ENCODE measurements at places on chromosomes 2 and 18.

GRCh38 chr2:150214626-150215025 lies 272.8 kb downstream of the RND3 start:
- peak; percentile 47 for DNase-seq

GRCh38 chr2:207754498-207755383 lies 15.0 kb downstream of the FZD5 start:
- DNase-seq: no peak

- no peak for DNase-seq
Observed at GRCh38 chr2:233830111-233830802, 24.1 kb downstream of the HJURP start.

DNA sequence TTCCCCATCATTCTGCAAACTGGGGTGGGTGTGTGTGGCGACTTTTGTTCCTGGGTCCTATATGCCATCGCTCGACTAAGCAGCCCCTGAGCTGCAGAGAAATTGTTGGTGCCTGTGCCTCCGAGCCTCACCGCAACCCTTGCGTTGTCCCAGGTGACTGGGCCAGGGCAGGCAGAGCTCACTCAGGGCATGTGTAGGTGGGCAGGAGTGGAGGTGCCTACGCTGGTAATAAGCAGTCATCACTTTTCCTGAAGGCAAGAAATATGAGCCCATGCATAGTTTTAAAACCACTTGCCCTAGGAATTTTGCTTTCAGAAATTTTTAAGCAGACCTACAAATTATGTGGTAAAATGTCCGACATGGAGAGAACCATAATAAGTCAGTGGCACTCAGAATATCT lies 197.8 kb downstream of the SMAD7 start:
- DNase-seq: no peak

DNA sequence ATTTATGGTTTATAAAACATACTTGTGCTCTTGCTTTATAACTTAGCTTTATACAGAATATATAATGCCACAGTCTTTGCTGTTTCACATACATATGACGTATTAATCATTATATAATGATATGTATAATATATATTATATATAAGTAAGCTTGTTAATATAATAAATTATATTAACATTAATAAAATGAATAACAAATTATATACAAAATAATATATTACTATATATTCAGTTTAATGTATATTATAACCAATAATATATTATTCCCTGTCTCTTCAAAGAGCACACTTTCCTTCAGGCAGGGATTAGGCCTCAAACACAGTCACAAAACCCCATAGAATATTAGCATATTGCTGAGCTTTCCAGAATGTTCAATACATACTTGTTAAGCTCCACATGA lies 427.6 kb downstream of the NCKAP5 start:
- DNase-seq: no peak

DNA sequence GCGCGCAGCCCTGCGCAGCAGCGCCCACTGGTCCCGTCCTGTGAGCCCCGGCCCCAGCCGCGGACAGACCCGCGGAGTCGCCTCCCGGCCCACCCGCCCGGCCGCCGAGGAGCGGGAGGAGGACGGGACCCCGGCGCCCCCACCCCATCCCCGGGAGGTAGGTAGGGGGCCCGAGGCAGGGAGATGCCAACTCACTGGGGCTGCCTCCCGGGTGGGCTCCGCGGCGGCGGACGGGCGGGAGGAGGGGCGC lies 160 bp downstream of the SPTBN1 start:
- DNase-seq: no peak

DNA sequence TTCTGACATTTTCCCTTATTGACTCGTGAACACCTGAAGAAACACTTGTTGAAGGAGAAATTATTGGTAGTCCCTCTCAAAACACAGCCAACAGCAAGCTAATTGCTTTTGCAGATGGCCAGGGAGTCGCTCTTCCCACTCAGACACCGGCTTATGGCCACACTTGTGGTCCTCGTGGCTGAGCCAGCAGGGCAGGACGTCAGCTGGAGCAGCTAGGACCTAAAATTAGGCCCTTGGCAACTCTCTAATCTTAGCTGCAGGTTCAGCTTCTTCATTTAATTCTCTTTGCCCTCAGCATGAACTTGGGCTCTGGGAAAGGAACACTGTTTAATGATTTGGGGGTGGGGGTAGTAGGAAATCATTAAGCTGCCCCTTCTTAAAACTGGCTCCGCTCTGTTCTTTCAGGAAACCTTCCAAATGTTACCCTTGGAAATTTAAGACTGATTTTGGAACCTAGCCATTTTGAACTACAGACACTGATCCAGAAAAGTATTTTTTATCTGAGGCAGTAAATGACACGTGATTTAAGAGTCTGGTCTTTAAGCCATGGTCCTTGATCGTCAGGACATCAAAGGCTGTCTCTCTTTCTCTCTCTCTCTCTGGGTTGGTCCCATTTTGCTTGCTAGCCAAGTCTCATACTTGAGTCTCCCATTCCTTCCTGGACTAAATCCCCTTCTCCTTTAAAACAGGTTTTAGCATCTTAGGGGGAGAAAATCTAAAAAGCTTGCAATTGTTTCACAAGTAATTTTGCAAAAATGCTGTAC lies 77.5 kb downstream of the CDK15 start:
- DNase-seq: no peak

GRCh38 chr18:6593142-6593885 lies 136.2 kb upstream of the ARHGAP28 start:
- peak; percentile 7 for DNase-seq

DNA sequence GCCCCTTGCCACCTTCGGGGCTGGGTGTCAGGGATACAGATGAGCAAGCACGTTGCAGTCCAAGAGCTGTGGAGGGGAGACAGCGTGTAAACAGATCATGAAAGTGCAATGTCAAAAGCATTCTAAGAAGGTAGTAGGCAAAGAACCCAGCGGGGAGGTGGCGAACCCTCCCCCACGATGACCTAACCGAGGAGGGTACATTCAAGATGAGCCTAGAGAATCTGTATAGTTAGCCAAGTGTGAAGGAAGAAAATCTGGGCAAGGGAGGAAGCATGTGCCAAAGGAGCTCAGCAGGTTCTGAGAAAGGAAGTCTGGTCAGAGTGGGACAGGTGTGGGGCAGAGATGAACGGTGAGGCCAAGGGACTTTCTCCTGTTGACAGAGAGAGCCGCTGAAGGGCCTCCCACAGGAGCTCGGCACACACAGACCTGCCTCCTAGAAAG lies 106.9 kb downstream of the SP3 start:
- peak; percentile 89 for DNase-seq

DNA sequence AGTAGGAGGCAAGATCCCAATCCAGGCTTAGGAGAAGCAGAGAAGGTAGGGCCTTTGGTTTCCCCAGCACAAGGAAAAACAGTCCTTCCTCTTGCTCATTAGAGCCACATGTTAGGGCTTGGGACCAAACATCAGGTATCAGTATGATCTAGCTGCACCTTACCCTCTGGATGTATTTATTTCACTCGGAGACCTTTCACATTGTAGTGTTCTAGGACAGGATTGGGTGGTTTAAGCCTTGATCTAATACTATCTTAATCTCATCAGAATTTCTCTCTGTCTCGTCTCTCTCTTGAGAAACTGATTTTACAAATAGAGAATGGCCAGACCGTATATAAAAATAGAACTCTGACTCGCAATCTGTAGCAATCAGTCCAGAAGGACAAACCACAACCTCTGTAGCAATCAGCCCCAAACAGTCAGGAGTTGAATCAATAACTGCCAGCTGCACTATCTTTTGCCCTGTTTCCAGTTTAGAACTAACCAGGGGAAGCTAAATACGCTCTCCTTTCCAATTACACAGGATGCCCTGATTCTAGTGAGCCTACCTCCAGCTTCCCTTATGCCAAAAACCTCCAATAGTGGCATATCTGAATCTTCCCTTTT lies 207.1 kb downstream of the TDRD15 start:
- peak; percentile 16 for DNase-seq

GRCh38 chr2:9274701-9275343 lies 68.2 kb downstream of the ASAP2 start:
- peak; percentile 14 for DNase-seq

GRCh38 chr2:21779786-21780185 lies 656.0 kb downstream of the TDRD15 start:
- DNase-seq: no peak

DNA sequence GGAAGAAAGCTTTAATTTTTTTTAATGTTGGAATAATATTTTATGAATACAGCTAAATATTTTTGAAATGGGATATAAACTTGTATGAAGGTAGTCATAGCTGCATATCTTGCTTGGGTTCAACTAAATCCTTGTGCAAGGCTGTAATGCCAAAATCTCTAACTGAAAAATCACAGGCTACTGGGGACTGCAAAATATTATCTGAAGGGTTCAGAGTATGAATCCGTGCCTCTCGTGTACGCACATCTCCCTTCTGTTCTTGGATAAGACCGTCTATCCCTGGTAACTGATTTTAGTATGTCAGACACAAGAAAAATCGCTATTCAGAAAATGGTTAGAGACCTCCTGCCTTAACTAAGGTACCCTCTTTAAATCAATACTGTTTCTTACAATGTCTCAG lies 71.8 kb downstream of the ACVR1 start:
- no peak for DNase-seq

DNA sequence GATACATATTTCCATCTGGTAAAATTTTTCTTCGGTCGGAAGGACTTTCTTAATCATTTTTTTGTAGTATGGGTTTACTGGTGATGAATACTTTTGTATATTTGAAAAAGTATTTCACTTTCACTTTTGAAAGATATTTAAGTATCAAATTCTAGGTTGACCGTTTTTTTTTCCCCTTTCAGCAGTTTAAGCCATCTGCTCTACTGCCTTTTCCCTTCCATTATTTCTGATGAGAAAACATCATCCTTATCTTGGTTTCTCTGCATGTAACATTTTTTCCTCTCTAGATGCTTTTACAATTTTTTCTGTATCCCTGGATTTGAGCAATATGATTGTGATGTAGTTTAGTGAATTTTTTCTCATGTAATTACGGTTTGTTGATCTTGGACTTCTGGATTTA lies 87.0 kb downstream of the MTX2 start:
- DNase-seq: no peak

GRCh38 chr2:62196278-62196901 lies 475 bp downstream of the B3GNT2 start:
- peak; percentile 58 for DNase-seq

DNA sequence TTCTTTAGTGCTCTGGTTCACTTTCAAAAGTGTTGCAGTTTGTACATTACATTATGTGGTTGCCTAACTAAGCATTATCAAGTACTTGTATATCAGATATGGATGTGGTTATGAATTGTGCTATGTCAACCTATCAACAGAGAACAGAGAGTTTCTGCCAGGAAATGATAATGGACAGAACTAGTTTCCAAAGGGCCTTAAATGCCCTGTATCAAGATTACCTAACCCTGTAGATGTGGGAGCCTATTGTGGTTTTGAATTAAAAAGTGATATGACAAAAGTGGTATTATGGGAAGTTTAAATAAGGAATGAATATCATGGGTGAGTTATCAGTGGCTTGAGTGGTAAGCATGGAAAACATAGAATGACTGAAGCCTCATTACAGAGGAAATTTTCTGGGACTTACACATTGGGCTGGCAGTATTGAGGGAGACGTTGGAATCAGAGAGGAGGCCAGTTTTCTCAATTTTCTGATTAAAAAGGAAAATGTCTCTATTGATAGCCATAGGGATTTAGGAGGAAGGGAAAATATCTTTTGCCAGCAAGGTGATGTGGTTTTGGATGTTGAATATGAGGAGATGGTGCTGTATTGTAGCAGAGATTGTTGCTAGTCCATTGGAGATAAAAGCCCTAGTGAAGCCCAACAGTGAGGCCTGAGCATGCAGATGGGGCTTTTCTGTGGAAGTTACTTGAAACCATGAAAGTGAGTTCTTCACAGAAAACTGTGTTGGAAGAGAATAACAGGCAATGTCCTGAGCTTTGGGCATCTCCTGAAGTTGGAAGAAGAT lies 140.7 kb downstream of the TTC27 start:
- no peak for DNase-seq

DNA sequence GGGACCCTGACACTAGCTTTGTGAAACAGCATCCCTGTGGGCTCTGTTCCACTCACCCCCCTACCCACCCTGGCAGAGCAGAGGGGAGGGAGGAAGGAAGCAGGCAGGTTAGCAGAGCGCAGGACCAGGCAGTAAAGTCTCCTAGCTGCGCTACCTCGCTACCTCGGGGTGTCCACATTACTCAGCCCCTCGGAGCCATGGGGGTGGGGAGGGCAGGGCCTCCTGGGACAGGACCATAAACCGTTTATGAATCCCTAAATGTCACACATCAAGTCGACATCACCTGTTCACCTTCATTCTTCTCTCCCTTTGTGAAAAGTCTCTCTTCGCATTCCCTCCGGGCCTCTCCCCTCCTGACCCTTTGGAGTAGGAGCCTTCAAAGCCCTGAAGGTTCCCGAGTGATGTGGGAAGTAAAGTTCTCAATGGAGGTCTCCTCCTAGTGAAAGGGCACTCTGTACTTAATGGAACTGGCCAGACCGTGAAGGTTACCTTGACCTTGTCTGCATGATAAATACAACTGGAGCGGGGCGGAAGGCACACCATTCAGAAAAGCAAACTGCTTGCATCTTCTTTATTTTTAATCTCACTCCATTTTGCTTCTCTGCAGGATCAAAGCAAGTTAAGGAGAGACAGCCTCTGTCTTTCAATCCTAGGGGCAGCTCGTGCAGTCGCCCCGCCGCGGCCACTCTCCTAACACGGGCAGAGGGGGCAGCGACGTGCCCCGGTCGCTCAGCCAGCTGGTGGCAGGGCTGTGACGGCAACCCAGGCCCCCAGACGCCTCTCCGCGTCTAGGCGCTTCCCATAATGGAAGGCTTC lies 23.7 kb upstream of the SMAD7 start:
- DNase-seq: no peak

GRCh38 chr2:230898713-230899091 lies 26.3 kb downstream of the GPR55 start:
- DNase-seq: no peak

DNA sequence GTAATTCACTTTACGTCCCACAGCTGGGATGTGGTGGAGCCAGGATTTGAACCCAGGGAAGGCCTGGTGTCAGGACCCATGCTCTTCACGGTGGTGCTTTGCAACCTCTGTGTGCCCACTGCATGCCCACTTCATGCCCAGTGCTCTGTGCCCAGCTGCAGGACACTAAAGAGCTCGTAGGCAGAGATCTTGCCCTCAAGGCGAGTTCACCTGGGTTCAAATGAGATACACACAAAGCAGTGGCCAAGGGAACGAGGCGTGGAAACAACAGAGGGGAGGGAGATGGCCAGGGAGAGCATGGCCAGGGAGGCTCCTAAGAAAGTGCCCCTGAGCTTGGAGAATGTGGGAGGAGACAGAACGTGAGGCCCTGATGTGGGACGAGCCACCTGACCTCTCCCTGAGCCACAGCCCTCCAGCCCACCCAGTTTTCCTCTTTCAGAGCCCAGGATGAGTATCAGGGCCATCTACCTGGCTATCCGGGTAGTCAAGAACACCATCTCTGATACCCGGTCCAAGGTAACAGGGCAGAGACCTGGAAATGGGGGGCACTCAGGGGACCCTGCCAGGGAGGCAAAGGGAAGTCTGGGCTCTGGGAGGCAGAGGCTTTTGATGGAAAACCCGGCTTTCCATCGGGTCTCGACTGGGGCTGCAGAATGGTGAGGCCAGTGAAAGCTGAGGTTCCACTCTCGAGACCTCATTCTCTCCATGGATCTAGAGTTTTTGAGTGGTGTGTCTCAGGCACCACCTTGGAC lies 20.4 kb downstream of the MROH2A start:
- no peak for DNase-seq
